Stimulated activated CD4-positive, alpha-beta T cell treated with anti-CD3 and anti-CD28 coated beads, Interleukin-12 subunit alpha, Interleukin-12 subunit beta, amount 100 ng/mL, for 48 hours (primary cell): ENCODE measurements at places on chromosomes 4 and X.

DNA sequence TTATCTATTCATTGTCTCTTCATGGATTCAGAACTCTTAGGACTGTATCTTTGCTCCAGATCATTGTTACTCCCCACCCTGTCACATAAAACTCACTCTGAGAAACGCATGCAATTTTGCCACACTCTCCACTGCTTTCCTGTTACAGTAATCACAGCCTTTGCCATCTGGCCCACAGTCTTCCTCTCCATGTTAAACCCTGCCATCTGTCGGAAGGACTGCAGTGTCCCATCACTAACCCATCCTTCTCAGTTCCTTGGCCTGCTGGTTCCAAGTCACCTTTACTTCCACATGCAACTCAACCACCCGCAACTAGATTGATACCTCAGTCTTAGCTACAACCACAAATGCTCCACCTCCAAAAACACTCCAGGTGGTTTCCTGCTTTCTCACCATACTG lies 308.7 kb upstream of the FAM241A start:
- no peak for DNase-seq

- DNase-seq, result no peak
Measured at GRCh38 chrX:52280812-52281211, 88.0 kb upstream of the XAGE2 start.

GRCh38 chr4:173264684-173265185 lies 69.4 kb downstream of the HMGB2 start:
- DNase-seq, result no peak

GRCh38 chr4:151408630-151409469 lies at the start of gene FHIP1A:
FHIP1A (plus strand) TSS chr4:151409176; CDS start chr4:151566260, 157,084 bp downstream.
- DNase-seq, result peak; percentile 46

DNA sequence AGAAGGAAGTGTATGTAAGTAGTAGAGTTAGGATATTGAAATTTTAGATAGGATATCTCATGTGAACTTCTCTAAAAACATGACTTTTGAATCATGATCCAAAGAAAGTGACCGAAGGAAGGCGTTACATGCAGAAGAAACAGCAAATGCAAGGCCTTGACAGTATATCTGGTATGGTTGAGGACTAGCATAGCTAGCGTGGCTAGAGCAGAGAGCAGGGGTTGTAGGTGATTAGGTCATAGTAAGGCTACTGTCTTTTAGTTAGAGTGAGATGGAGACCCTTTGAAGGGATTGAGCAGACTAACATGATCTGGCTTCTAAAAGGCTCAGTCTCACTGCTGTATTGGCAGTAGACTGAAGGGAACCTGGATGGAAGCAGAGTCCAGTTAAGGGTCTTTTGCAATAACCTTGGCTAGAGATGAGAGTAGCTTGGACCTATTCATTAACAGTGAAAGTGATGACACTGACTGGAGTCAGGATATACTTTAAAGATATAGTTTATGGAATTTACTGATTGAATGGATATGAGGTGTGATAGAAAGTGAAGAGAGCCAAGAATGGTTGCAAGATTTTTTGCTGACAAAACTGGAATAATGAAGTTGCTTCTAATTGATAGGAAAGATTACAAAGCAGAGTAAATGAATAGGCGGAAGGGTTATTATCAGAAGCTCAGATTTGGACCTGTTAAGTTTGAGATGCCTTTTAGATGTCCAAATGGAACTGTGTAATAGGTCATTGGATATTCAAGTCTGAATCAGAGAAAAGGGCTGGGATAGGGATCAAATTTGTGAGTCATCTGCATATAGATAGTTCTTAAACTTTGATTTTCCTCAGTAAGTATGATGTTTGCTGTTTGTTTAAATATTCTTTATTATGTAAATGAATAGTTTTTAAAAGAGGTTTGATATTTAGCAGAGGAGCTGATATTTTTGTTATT lies 59.8 kb downstream of the MRPL1 start:
- no peak for DNase-seq

DNA sequence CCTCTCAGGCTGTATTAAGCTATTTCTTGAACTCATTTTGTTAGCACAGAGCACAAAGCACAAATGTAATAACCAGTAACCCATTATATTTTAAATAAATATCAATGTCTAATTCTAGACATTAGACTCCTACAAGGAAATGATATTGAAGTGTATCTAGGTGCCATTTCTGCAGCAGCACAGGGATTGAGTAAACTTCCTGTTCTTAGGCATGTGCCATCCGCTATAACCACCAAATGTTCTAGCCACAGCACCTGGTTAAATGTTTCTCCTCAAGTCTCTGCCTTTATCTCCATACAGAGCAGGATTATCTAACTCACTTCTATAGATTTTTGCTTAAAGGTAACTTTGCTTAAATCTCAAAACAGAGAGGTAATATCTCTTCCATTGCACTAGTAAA lies 51.4 kb downstream of the SGMS2 start:
- no peak for DNase-seq
